Activated effector memory CD4-positive, alpha-beta T cell treated with anti-CD3 and anti-CD28 coated beads, Interleukin-2, amount 50 U/mL, for 16 hours (primary cell): ENCODE measurements at places on chromosomes 6 and 20.

DNA sequence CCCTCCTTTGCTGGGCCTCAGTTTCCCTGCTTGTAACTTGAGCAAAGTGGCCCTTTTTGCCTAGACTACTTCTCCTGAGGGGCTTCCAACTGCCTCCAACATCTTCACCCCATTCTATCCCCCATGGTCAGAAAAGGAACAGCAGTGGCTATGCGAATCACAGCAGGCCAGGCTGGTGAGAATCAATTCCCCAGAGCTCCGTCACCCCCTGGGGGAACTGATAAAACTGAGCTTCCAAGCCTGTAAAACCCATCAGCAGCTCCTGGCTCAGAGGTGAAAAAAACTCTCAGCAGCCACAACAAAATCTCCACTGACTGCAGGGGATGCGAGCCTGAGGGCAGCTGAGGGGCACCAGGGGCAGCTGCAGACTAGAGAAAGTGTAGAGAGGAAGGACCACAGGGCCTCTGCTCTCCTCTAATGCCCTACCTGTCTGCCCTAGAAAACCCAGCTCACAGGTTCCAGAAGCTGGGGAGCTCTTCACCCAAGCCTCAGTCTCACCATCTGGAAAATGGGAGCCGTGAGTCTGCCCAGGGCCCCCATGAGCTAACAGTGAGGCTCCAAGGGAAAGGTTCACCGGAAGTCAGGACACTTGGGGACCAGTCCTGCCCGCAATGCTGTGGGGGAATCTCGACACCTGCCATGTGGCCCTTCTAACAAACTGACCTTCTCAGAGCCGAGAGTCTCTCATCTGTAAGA, 120.6 kb downstream of the GRM4 start:
- DNase-seq = no peak

GRCh38 chr20:32157611-32158010, 48.1 kb downstream of the TM9SF4 start:
- DNase-seq = peak; percentile 44

DNA sequence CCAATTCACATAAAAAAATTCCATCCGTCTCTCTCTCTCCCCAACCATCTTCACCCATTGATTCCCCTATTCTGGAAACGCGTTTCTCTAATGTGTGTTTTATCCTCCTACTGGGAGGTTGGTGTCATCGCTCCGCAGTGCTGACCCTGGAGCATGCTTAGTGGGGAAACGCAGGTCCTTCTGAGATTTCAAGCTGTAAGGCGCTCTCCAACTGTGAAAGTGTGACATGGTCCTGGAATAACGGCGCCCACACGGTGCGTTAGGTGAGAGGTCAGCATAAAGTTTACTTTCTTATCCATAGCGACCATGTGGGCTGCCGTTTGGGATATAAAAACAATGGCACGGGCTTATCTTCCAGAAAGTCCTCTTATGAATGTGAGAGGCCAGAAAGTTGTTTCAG, 123.9 kb downstream of the WDR27 start:
- no peak for DNase-seq

DNA sequence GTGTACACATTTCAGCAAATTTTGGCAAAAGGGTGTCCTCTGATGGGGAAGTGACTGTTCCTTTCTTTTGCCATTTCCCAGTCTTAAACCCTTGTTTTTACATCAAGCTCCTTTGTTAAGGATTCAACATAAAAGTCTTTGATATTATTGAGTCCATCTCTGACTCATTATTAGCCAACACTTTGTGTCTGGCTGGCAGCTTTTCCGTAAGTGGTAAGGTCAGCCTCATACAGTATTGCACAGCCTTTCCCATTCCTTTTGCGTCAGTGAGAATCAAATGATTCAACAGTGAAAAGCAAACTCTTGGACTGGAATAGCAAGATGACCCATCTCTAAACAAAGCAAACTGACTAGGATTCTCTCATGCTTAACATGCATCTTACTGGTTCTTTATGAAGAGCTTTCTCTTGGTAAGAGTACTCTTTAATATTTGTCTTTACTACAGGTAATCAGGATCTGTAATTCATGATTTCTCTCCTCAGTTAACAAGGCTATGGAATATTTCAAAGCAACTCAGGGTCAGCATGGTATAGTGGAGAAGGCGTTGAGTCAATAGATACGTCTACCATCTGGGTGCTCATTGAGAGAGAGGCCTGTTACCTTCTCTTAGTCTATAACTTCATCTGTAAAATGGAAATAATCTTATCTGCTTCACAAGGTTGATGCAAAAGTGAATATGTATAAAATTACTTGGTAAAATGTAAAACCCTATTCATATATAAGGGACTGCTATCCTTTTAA, 183.6 kb downstream of the PRL start:
- DNase-seq = no peak

- DNase-seq = no peak
Measured at GRCh38 chr6:79404677-79405076, 132.6 kb downstream of the LCA5 start.

DNA sequence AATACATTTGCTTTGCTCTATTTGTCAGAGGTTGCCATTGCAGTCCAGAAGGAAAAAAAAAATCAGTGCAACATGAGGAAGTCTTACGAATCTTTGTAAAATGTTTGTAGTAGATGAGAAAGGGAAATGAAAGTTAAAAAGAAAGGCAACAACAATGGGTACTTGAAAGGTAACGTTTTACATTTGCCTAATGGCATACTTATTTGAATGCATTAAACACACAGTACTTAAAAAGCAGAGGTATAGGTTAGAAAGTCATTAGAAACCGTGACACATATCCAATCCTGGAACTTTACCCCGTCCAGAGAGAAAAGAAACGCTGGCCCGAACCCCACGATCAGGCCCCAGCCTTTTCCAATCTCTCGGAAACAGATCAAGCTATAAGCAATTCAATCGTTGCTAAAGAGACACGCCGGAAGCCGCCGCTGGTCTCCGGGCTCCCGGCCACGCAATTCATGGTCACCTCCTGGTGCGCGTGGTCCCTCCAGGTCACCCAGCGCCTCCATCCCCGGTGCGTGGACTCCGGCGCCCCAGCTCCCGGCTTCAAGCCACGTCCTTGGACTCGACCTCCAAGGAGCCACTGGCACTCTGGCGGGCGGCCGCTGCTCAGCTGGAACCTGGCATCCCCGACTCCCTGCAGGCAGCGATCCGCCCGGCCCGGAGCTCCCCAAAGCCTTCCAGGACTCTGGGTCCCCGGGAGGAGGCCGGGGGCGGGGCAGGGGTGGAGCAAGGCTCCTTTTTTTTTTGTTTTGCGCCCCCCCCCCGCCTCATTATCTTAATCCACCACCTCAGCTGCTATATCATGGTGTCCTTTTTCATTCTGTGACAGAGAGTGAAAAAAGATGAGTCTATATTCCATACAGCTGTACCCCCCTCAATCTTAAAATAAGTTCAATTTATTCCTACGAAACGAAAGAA, at the start of gene SLC18B1:
Gene SLC18B1 (minus strand): TSS at position 687 of the 918 bp plus-strand sequence. CDS start 181 bp downstream, at position 506.
- peak; percentile 86 for DNase-seq

DNA sequence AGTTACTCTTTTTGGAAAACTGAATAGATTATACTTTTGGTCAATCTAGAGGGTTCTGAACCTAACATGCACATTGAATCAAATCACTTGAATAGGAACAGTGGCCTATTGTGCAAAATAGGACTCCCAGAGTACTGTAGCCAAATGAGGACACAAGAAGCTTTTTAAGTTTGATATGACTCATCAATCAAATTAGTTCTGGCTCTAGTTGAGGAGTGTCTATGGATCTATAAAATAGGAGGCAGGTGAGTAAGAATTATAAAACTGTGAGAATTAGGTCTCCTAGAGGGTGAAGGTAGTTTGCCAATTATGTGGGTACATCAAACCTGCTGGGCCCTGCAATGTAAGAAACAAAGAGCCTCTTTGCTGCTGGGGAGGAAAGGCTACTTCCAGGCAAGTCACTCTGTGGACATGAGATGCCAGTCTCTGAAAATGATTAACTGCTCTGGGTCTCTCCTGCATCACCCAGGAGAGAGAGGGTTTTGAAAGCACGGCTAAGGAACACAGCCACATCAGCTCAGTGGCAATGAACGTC, 112.3 kb downstream of the RCAN2 start:
- no peak for DNase-seq

DNA sequence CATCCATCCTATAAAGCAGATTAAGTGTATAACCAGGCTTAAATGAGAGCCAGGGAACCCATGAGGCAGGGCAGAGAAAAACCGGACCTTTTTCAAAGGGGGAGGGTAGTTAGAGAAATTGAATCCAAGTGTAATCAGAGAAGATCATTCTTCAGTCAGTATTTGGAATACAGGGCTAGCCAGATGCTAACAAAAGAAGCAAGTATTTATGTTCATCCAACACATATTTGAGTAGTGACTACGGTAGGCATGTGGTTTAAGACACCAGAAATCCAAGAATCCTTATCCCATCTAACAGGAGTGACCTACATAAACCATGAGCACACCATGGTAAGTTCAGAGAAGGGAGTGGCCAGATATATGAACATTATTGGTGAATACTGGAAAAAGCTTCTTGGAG, 46.8 kb upstream of the FAM83C start:
- no peak for DNase-seq

DNA sequence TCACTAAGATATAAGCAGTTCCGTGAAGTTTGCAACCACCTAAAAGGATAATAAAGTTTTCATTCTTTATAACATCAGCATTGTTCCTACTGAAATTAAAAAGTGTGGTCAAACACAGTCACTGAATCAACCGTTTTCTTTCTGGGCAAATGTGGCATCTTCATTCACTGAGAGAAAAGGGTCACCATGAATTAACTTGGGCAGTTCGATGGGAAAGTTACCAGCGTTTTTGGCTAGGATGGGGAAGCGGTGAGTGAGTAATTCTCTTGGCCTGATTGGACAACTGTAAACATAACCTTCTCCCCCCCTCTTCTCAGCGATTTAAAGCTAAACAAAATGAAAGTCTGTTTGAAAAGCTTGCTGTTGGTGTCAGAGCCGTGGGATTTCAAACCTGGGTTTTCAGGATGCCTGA, 181.8 kb downstream of the SASH1 start:
- DNase-seq = no peak

GRCh38 chr20:50054626-50055511, 58.1 kb downstream of the UBE2V1 start:
- no peak for DNase-seq

DNA sequence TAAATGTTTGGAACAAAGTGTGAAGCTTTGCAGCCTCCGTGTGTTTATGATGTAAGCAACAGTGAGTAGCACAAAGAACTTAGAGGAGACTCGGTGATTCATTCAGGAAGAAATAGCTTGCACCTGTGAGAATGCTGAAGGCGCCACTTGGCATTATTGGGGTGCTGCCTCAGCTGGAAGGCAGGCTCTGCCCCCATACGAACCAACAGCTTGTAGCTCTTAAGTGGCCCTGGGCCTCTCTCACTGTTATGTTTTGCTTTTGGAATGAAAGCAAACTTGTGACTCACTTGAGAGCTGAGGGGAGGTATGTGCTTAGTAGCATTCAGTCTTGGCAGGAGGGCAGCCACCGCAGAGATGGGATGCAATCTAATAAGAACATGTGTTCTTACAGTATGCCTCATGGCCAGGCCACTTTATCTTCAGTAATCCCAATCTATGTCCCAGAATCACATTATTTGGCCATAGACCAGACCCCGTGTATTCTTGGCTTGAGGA, 310.7 kb downstream of the EYA4 start:
- DNase-seq = no peak

- DNase-seq = no peak
Measured at GRCh38 chr6:150646228-150646627, 46.5 kb downstream of the PLEKHG1 start.

DNA sequence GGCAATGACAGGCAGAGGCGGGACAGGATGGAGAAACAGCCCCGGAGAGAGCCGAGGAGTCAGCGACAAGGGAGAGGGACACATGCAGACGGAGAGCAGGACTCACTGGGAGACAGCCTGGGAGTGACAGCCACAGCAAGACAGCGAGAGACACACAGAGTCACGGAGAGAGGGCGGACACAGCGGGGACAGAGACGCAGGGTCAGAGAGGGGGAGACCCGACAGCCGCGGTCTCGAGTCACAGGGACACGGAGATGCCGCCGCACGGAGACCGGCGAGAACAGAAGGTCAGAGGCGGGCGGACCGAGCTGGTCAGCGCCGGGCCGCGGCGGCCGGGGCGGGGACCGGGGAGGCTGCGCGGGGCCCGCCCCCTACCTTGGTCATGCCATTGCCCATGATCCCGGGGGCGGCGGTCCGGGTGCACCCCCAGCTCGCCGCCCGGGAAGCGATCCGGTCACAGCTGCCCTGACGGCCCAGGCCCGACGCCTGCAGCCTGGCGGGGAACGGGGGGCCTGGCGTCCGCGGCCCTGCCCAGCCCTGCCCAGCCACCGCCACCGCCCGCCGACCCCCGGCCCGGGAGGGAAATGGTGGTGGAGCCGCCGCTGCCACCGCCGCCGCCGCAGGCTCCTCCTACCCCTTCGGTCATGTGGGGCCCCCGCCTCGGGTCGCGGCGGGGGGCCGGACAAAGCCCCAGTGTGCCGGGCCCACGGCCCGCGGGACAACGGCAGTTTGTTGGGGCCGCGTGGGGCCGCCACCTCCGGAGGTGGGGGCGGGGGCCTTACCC, at the start of the genes DUSP15 and TTLL9:
Gene DUSP15 (minus strand): TSS at position 586 of the 784 bp plus-strand sequence. CDS start 190 bp downstream, at position 396.
Gene TTLL9 (plus strand): TSS at position 693 of the 784 bp plus-strand sequence. CDS start 493 bp downstream, outside the sequence.
- DNase-seq = peak; percentile 64

GRCh38 chr20:37382482-37383120, 36.7 kb downstream of the SRC start:
- DNase-seq = peak; percentile 56
